ENCODE measurements at places on chromosomes 1 and 21.

- no peak for DNase-seq
Observed at GRCh38 chr1:231507476-231508355, 20.8 kb upstream of the TSNAX start.

GRCh38 chr1:218494449-218494852 is 149.3 kb downstream of the TGFB2 start:
- no peak for DNase-seq

- DNase-seq = no peak
Observed at GRCh38 chr1:153387001-153387400, 3.9 kb downstream of the S100A8 start.

GRCh38 chr21:39384674-39385298 is 35.9 kb upstream of the HMGN1 start:
- DNase-seq = no peak

- no peak for DNase-seq
Observed at GRCh38 chr1:218516526-218516925, 171.4 kb downstream of the TGFB2 start.

DNA sequence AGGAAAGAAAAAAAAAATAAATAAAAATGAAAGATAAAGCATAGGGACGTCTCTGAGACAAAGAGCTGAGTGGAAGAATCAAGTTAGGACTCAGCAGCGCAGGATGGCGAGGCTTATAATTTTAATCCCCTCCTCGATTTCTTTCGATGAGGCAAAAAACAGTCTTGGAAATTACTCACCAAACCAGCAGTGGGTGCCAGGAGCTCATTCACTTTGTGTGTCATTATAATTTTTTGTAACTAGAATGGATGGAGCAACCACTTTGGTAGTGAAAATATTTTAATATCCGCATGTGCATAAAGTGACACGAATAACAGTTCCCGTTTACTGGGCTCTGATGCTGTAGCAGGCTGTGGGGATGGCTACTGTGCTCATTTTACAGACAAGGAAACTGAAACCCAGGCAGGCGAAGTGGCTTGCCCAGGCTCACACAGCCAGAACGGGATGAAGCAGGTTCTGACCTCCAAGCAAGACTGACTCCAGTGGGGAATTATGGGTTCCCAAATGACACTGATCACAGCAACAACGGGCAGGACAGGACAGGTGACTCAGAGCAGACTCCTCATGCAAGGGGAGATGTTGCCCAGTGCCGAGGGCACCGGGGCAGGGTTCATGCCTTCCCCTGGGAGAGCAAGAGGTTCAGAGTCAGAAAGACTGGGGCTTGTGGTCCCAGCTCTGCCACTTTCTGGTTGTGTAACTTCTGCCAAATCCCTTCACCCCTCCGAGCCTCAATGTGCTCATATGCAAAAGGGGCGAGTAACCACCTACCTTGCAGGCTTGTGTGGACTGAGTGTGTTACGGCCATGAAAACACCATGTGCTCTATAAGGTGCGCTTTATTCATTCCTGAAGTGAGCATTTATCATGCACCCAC is 63.6 kb downstream of the RUNX3 start:
- no peak for DNase-seq

DNA sequence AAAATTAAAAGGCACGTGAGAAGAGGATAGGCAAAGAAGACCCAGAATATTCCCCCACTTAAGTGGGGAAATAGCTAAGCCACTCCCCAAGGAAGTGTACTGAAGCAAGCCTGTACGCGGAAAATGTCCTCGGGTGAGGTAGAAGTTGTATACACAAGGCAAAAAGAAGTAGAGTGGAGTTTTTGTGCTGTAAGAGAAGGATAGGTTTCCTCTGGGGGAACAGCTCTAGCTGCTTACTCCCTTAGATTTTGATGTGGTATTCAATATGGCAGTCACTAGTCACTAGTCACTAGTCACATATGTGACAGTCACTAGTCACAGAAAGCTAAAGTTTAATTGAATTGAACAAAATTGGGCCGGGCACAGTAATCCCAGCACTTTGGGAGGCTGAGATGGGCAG is 7.6 kb downstream of the TXNIP start:
- DNase-seq = no peak

DNA sequence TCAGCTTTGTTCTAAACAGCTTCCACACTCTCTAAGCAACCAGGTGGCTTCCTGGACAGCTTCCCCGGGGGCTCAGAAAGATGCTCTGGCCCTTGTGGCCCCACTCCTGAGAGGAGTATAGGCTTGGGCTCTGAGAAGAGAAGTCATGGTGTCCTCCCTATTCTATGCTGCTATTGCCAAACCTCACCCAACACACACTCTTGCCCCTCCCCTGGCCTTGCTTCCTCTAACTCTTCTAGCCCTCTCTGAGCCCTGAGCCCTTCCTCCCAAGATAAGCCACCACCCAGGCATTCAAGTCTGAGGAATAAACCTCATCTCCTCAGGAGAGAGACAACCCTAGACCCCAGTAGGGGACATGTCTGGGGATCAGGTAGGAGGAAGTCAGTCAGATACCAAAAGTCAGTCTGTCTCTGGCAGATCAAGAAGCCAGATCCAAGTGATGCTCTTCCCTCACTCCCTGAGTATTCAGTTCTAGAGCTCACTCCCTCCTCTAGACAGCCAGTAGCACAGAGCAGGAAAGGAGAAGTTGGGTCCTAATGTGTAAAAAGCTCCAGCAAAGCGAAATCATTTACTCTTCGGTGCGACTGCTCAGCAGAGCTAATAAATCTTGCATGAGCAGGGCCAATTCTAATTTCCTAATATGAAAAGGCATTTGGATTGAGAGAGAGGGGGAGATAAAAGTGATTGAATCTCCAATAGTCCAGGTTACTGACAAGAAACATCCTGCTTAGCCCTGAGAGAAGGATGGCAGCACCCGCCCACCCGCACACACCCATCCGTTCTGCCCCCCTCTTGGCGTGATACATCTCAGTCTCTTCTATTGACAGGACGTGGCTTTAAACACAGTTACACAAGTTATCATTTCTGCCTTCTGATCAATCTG is 50.5 kb downstream of the DMAP1 start:
- DNase-seq = no peak

GRCh38 chr1:91031081-91031480 is 9.2 kb upstream of the ZNF644 start:
- DNase-seq = no peak

DNA sequence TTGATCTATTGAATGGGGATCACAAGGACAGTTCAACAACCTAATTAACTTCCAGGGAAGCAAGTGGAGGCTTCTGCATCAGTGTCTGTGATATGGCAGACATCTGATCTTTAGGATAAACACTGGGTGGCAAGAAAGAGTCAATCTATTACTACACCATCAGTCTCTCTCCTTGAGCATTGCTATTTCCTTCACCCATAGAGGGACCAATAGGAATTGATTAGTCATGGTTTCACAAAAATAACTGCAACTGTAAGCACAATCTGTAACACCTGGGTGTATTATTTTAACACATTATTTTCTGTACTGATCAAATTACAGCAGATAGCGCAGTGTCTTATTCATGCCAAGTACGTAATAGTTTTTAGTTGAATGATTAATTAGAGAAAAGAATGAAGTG is 50.3 kb downstream of the USP24 start:
- DNase-seq = no peak

GRCh38 chr1:229710746-229711145 is 84.7 kb downstream of the URB2 start:
- no peak for DNase-seq

DNA sequence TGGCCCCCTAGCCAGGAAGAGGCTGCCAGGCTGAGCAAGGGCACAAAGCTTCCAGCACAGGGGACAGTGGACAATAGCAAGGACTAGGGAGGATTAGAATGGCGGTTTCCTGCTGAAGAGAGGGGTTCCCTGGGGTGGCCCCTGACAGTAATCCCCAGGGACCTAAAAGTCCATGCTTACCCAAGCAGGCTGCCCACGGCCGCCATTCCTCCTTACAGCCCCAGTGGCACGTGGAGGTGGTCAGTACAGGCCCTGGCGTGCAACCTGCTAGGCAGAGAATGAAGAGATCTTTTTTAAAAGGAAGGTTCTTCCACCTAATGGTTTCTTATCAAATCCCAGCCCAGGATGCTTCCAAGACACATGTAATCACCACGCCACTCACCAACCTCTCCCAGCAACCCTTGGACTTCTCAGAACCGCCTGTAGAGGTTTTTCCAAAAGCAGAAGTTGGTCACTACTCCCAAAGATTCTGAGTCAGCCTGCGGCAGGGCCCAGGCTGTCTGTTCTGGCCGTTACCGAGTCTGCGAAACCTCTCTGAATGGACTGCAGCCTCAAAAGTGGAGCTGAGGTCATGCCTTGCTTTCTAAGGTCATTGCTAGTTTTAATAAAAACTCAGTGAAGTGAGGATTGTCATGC is 926 bp downstream of the MRPL55 start:
- no peak for DNase-seq

GRCh38 chr1:174875306-174875705 is 124.4 kb upstream of the CACYBP start:
- no peak for DNase-seq

DNA sequence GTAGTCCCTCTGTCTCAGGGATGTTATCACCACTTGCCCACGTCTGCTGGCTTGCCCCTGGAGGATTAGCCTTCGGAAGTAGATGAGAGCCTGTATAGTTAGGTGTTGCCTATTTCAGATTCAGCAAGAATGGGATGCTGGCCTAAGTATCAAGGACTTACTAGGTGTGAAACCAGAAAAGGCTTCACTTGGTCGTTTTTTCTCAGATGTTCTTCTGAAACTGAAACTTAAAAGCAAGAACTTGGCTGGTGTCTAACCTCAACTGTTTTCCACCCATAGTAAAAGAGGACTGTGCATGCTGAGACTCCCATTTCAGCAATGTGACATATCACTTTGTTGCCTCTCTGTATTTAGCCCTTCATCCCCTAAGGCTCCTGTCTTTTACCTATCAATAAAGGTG is 67.0 kb upstream of the LRRC53 start:
- DNase-seq = no peak

- DNase-seq = no peak
Observed at GRCh38 chr1:78587211-78587610, 33.0 kb upstream of the IFI44L start.

- peak; percentile 56 for DNase-seq
Observed at GRCh38 chr1:154324669-154325582, at the start of gene ATP8B2. Gene ATP8B2 (plus strand): TSS chr1:154325525. CDS start chr1:154328142, 2,617 bp downstream.

DNA sequence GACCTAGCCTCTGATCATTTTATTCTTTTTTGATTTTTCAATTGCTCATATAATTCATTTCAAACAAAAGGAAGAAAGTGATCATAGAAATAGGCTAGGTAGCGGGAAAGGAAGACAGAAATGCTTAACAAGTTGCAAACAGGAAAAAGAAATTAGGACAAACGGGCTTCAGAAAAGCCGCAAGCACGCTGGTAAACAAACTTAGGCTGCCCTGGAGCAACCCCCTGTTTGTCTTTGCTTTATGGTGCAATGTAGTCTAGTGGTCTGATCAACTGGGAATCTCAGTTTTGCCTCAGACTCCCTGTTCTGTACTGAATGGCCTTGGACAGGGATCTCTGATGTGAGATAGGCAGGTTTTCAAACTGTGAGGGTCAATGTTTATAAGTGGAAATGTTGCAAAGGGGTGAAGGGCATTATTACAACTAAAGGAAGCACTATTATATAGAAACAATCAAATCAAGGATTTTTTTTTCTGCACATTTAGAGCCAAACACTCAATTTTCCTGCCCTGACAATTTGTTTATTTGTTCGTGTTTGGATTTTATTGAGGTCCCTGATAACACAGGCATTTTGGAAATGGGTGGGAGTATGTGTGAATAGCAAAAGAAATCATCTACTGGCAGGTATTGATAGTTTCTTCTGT is 146.8 kb upstream of the NRIP1 start:
- no peak for DNase-seq

DNA sequence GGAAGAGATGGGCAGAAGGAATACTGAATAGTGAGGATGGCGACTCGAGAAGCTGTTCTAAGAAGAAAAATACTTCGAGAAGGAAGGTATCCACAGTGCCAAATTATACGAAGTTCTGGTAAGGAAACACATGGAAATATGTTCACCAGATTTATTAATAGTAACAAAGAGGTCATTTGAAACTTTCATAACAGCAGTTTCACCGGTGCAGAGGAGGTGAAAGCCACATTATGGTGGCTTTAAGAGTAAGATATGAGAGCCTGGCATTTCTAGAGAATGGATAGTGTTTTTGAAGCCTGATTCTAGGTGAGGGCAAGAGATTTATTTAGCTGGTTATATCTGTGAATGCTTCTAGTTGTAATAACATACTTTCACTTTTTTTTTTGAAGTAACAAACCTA is 56.2 kb downstream of the DPYD start:
- DNase-seq = no peak

GRCh38 chr1:41488040-41488951 is 3.8 kb upstream of the EDN2 start:
- DNase-seq = no peak

- DNase-seq = no peak
Observed at GRCh38 chr1:61290525-61290924, 208.2 kb downstream of the NFIA start.

- DNase-seq = no peak
Observed at GRCh38 chr1:221239792-221240191, 360.5 kb downstream of the HLX start.

GRCh38 chr1:185495898-185496297 is 178.9 kb upstream of the IVNS1ABP start:
- no peak for DNase-seq

DNA sequence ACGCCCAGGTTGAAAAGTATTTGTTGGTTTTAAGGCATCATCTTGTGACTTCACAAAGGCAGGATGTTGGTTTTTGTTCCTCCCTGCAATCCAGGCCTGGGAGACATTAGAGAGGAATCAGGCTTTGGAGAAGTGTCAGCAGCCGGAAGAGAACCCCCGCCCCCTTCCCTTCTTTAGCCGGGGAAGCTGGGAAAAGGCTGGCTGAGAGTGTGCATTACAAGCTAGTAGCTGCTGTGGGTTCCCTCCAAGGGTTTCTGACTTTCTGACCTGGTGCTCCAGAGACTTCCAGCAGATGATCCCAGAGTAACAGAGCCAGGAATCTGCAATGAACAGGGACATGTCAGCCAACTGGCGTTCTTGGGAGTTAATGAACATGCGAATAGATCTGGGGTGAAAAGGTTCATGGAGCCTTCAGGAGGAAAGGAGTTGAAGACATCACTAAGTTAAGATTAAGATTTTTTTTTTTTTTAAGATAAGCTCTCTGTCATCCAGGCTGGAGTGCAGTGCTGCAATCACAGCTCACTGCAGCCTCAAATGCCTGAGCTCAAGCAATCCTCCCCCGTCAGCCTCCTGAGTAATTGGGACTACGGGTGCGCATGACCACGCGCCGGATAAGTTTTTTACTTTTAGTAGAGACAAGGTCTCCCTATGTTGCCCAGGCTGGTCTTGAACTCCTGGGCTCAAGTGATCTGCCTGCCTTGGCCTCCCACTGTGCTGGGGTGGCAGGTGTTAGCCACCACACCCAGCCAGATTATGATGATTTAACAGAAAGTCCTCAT is 7.5 kb downstream of the DISP3 start:
- DNase-seq = no peak

DNA sequence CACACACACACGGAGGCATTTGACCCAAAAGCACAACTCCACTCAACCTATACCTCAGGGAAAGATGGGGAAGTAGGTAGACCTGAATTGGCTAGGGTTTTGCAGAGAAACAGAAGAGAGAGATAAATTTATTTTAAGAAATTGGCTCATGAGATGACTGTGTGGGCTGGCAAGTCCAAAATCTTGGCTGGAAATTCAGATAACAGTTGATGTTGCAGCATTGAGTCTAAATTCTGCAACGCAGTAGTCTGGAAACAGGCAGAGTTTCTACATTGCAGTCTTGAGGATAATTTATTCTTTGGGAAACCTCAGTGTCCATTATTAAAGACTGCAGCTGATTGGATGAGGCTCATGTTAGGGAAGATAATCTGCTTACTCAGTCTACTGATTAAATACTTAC is 4.3 kb upstream of the LCE2B start:
- no peak for DNase-seq

GRCh38 chr1:150574260-150575071 is 4.9 kb downstream of the MCL1 start:
- no peak for DNase-seq

GRCh38 chr1:232793944-232794343 is 11.3 kb upstream of the MAP10 start:
- DNase-seq = no peak
